AG04450 (cell line): ENCODE measurements at places on chromosomes 7 and 10. TPM values are rescaled to one million over a fixed set of nuclear protein-coding genes. Genes with fewer than 3 reads are reported as not detected.

DNA sequence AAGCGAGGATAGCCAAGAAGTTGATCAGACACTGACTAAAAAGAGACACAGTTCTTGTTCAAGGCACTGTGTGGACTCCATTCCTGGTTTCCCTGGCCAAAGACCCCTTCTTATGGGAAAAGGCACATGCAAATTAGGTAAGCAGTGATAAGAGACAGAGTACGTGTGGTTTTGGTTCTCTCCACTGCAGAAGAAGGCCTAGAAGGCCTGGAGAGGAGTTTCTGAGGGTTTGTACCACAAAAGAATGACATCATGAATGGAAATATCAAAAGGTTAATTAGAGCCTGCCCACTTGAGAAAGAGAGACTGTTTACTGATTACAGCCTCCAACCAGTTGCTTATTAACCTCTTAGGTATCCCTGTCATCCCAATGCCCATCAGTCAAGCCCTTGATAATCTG is 137.5 kb downstream of the ZNF365 start:
- DNase-seq, result no peak

GRCh38 chr10:129892548-129893052 is 71.5 kb downstream of the EBF3 start:
- DNase-seq, result no peak

- no peak for DNase-seq
Observed at GRCh38 chr7:80472491-80473200, 39.2 kb downstream of the GNAT3 start.

DNA sequence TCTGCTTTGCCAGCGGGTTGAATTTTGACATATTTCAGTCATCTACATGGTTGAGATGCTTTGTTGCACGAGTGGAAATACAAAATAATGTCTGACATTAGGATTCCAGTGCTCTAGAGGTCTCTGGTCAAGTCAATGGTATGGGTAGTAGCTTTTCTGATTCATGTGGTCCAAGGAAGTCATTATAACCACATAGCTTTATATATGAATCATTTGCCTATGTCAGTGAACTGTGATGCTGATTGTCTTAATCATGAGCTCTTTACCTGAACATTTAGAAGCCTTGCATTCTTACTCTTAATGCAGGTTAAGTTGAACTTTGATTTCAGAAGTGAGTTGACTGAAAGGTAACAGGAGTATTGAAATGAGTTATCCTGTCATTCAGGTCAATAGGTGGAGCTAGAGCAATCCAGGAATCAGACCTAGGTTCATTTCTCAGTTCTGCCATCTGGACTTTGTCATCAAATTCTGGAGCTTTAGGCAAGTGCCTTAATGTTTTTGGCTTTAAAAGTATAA is 3.3 kb downstream of the MAPK8 start:
- DNase-seq, result no peak

DNA sequence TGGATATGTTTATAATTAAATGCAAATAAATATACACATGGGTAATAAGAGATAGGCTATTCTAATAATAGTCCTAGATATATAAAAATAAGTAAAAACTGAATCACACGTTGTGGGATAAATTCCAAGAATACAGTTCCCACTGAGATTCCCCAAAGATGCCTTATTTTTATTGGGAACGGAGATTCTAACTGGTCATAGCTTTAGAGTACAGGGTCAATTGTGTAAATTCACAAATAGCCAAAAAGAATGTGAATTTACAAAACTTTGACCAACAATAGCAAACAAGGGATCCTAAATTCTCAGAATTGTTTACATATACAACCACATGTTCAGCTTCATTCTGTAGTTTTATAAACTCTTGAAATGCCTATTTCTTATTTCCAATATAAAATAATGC is 65.0 kb downstream of the VSTM4 start:
- DNase-seq, result peak; percentile 13

DNA sequence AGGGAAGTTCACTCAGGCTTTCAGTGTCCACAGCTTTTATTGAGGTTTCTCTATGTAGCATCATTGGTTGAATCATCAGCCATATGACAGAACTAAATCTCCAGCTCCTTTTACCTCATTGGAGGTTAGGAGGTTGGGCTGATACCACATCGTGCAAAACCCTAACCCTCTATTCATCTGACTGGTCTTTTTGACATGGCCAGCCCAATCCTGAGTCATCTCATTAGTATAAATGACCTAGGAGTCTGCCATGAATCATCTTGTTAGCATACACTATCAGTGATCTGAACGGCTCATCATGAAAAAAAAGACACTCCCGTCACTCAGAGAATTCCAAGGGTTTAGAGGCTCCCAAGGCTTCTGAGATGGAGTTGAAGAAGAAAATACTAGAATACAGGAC is 669.8 kb upstream of the POT1 start:
- no peak for DNase-seq

DNA sequence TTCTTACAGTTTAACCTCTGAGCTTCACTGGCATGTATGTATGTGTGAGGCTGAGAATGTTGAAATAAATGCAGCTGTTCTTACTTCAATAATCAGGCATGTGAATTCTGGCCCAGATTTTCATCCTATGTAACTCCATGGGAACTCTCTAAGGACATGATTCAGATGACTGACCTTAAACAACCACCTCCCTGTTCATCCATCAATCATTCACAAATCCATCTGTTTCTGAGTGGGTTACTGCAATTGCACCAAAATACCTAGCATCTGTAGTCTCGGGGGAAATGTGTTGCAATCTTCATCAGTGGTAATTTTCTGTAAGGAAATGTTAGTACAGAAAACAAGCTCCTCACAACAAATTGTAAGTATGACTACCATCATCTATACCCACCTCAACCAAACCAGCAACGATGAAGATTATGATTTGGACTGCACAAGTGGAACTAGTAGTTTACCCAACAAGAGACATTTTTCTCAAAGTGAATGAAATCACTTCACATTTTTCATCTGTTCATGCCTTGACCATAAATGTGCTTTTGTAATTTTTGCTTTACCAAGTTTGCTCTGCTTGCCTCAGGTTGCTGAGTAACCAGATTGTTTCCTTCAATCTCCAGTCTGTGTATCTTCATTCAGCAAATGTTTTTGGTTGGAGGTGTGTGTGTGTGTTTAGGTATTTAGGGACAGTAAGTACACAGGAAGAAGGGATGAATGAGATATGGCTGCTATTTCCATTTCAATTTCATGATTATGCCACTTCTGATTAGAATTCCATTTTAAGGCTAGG is 65.7 kb upstream of the FZD8 start:
- no peak for DNase-seq

DNA sequence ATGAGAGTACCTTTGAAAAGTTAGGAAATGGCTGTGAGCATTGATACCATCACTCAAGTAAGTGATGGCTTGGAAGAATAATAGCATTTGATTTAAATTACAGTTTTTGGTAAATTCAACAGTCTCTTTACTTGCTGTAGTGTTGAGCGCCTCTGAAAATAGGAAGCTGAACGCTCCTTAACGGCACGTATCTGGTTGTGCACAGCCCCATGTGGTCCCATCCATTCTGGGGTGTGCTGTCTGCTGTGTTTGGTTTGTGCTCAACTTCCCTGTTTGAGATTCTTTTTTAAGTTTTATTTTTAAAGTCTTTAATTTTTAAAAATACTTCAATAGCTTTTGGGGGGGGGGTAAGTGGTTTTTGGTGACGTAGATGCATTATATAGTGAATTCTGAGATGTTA is 51.5 kb downstream of the DNAJB6 start:
- no peak for DNase-seq

DNA sequence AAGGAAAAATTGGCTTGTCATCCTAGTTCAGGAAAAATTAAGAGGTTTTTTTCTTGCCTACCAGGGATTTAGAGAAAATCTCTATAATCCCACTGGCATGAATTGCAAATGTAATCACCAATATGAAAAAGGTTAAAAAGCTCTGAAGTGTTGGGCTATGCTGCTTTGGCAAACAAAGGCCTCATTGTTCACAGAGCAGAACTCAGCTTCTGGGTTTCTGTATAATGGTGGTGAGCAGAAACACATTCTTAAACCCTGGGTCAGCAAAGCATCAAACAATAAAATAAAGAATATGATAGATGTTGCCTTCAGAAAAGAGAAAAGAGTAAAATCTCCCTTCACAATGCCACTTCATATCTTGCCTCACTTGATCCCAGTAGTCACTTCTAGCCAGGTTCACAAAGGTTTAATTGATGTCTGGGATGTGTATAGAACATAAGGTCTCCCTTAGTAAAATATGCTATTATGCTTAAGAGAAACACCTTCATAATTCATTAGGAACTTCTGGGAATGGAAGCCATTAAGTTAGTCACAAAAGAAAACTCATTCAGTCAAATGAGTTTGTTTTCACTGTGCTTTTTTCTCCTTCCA is 1255.5 kb upstream of the PHF14 start:
- DNase-seq, result no peak

- no peak for DNase-seq
Observed at GRCh38 chr7:34612661-34613060, 45.4 kb upstream of the NPSR1 start.

GRCh38 chr7:158710651-158711102 is 6.1 kb upstream of the NCAPG2 start:
- no peak for DNase-seq

- DNase-seq, result no peak
Observed at GRCh38 chr10:85795460-85795859, 571.1 kb downstream of the GRID1 start.

DNA sequence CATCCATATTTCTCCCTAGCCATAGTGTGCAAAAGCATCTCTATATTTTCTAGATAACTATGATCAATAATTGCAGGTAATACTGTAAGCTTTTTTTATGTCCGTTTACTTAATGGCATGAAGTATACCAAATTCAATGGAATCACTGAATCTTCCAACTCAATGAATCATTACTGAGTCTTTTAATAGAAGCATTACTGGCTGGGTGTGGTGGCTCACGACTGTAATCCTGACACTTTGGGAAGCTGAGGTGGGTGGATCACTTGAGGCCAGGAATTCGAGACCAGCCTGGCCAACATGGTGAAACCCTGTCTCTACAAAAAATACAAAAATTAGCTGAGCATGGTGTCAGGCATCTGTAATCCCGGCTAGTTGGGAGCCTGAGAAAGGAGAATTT is 372.5 kb downstream of the BMPER start:
- DNase-seq, result no peak

Gene HOXA7
- 5.1 and 5.3 TPM in 2 replicates for polyA plus RNA-seq

Gene IFIT1B
- polyA plus RNA-seq, result not detected in 2 replicates

Gene HTR5A
- not detected in 2 replicates for polyA plus RNA-seq

Gene IL2RA
- not detected in 2 replicates for polyA plus RNA-seq

Gene CALCR
- not detected in 2 replicates for polyA plus RNA-seq

Gene DGKI
- polyA plus RNA-seq, result 3.1 TPM in 2 replicates

Gene TMEM130
- 7.0 and 11.3 TPM in 2 replicates for polyA plus RNA-seq

Gene SPAM1
- not detected in 2 replicates for polyA plus RNA-seq

Gene ST8SIA6
- 0.10 TPM in 1 of 2 replicates, not detected in the other for polyA plus RNA-seq
